ENCODE measurements at places on chromosomes 2 and 18.

- DNase-seq, result no peak
These were observed 111.9 kb upstream of the SYT4 start for GRCh38 chr18:43389163-43389562.

DNA sequence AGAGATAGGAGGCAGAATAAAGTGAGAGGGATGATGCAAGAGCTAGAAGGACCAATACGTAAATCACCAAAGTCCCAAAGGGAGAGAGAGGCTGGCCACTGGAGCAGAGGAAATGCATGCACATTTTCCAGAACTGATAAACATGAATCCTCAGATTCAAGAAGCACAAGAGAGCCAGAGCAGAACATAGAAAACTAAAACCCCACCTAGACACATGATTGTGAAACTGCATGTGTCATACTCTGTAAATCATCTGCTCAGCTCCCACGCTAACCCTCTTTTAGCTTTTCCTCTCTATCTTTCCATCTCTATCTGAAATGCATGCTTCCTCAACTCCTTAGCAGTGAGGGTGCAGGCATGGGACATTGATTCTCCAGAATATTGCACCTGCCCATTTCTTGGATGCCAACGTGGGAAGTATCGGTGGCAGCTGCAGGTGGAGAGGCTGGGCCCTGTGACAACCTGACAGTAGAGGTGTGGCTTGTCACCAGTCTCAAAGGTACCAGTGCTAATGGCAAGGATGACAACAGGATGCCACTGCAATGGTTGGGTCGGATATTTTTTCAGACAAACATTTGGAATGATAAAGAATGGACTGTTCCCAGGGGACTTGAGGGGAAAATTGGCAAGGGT lies 89.3 kb upstream of the OTOS start:
- no peak for DNase-seq

GRCh38 chr2:98476192-98476868 lies 31.7 kb downstream of the INPP4A start:
- DNase-seq, result no peak

DNA sequence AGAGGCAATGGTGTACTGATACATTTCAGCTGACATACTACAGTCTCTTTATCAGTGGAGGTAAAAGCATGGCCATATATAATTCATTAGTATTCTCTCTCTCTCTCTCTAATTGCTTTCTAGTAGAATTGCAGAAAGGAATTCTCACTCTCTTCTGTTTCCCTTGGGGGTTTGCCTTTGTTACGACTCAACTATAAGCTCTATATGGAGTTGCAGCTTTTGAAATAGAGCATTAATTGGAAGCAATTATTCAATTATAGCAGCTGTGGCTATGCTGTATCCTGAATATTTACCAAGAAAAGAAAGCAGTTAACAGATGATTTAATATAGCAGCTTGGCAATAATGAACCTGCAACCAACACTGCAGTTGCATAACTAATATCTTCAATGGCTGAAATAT lies 132.7 kb upstream of the STON1 start:
- DNase-seq, result no peak

DNA sequence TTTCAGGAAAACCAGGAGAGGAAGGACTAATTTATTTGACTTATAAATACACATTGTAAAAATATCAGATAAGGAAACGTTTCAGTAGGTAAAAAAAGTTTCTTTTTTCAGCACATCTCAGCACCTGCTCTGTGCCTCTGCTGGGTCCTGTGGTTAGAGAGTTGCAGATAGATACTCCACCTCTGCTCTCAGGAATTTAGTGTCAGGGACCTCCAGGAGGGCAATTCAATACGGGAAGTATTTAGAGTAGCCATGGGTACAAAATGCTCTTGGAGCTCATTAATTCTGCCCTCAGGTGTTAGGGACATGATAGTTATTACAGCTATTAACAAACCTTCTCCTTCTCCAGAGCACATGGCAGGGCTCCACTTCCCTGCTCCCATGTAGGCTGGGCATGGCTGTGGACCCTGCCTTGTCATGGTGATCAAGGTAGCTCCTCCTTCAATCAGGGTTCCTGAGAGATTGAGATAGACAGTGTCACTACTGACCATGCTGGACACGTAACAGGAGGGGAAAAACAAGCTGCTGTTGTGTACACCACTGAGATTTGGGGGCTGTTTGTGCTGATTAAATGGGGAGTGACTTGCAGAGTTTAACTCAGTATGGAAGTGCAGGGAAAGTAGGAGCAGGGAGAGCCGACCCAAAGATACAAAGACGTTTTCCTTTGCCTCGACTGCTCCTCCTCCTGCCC lies 185.6 kb upstream of the COPS8 start:
- DNase-seq, result no peak

- DNase-seq, result no peak
These were observed 906.0 kb upstream of the NXPH2 start for GRCh38 chr2:139686205-139686604.

DNA sequence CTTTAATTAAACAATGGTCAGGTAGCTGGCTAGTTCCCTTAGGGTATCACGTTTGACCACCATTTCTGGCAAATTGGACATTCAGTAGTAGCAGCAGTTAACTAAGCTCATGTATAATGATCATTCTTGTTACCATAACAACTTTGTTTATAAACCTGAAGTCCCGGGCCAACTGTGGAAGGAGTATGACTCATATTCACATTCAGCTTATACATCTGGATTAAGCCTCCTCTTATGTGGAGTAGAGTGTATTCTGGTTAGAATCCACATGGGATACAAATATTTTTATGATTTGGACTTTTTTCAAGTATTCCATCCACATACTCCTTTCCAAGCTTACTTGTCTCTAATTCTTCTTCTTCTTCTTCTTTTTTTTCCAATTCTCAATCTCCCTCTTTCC lies 70.3 kb upstream of the ZSWIM2 start:
- DNase-seq, result no peak

DNA sequence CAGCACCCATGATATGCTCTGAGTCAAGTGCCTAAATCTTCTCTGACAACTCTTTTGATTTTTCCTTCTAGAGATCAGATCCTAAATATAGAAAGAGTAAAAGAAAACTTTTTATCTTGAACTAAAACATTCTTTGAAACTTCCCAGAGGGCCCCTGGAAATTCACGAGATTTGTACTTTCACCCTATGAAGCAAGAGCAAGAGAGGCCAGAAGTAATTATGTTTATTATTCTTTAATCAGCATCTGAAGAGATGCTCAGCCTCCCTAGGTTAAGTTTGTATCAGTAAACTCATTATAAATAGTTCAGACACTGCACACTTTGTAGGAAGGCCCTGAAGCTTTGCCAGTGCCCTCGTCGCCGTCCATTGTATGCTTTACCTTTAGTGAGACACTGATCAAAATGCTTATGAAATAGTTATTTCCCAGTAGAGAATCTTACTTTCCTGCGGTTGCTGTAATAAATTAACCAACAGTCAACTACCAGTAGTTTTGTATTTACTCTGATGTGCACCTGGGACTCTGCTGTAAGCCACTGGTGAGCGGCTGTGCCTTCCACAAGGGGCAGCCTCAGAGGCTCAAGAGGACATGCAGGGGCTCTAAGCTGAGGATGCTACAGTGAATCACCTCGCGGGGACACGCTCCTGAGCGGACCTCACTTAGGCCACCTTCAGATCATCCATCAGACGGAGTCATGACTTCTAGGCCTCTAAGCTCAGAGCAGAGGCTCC lies 71.9 kb downstream of the BIN1 start:
- no peak for DNase-seq

DNA sequence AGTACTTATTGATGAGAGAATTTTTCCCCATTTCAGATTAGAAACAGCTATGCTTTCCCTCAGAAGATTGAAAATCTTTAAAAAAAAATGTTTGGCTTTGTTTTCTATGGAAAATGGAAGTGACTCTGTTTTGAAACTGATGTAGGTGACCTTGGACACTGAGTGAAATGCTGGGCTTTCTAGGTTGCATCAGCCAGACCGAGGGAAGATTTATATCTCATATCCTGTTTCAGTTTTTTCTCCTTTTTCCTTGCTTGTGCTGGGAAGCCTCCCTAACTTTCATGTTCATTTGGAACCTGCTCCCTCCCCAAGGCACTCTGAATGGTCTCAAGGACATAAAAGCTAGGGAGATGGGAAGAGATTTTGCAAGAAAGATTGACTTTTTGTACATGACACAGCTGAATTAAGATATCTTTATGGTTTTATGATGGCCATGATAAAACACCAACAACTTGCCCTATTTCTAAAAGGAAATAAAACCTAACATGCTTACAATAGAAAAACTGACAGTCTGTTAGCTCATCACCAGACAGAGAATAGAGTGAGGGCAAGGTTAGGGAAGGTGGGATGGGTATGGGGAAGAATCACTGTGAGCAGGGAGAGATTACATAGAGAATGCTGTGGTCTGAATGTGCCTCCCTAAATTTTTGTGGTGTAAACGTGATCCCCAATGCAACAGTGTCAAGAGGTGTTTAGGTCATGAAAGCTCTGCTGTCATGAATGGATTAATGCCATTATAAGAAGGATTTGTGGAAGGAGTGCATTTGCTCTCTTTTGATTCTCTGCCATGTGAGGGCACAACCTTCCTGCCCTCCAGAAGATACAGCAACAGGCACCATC lies 249.7 kb downstream of the TPGS2 start:
- DNase-seq, result no peak

DNA sequence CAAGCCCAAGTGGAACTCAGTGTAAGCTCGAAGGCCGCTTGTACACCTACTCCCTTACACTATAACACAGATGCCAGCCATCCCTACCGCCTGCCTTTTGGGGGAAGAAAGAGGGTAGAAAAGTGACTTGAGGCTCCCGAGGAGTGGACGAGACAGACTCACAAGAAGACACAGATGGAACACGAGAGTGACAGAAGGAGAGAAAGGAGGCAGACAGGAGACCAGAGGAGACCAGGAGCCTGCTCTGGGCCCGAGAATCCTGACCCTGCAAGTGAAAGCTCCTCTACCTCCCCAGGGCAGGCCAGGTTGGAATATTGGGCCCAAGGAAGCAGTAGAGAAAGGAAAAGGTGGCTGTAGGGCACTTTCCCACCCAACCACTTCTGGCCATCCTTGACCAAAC lies 23.4 kb upstream of the TNS1 start:
- no peak for DNase-seq

- DNase-seq, result no peak
These were observed 153.0 kb downstream of the ZFP36L2 start for GRCh38 chr2:43073401-43073825.

GRCh38 chr2:152755029-152755428 lies 36.6 kb downstream of the ARL6IP6 start:
- DNase-seq, result no peak

- DNase-seq, result no peak
These were observed 119.6 kb downstream of the QPCT start for GRCh38 chr2:37464067-37464466.

- DNase-seq, result no peak
These were observed 15.7 kb downstream of the B3GNT7 start for GRCh38 chr2:231411237-231411636.

GRCh38 chr2:169072163-169072925 lies 3.0 kb downstream of the DHRS9 start:
- no peak for DNase-seq

- DNase-seq, result no peak
These were observed 25.5 kb upstream of the PPP1CB start for GRCh38 chr2:28726177-28726576.

DNA sequence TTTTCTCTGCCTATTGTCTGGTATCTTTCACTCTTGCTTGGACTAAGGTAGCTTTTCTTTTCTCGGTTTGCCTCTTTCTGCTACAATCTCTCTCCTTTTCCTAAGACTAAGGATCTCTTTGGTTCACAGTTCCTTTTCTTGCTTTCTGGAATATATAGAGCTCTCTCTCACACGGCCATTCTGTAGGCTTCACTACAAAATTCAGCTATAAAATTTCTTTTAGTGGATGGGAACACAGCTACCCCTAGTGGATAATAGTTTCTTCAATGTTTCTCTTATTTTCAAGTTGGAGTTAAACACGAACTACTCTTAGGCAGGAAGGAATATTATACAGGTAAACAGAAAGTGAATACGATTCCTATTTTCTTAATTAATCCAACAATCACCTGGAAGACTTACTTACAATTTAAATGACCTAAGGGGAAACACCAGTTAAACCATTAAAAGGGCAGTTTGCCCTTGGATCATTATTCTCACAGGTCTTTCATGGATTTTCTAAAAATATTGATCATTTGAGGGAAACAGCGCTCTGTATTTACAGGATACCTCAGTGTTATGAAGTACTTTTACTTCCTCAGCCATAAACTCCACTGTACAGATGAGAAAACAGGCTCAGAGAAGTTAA lies 140.5 kb downstream of the LRP2 start:
- DNase-seq, result no peak

GRCh38 chr2:33160191-33160590 lies 213.4 kb downstream of the LTBP1 start:
- no peak for DNase-seq

DNA sequence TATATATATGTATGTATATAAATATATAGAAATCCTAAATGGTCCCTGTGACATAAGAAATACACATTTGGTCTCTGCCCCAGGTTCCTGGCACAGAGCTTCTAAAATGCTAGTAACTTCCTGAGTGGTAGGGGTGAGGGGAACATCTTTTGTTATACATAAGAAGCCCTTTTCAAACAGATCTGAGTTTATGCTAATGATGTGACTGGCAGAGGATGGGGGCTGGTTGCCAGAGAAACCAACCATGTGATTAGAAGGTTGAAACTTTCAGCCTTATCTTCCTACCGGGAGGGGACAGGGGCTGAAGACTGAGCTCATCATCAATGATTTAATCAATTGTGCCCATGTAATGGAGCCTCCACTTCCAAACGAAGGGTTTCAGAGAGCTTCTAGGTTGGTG lies 16.3 kb downstream of the MFSD2B start:
- no peak for DNase-seq

DNA sequence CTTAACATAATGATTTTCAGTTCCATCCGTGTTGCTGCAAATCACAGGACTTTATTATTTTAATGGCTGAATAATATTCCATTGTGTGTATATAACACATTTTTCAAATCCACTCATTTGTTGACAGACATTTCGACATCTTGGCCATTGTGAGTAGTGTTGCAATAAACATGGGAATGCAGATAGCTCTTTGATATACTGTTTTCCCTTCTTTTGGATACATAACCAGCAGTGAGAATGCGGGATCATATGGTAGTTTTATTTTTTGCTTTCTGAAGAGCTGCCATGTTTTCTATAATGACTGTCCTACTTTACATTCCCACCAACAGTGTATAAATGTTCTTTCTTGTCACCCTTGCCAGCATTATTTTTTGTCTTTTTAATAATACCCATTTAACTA lies 420.3 kb upstream of the CHAC2 start:
- DNase-seq, result no peak

DNA sequence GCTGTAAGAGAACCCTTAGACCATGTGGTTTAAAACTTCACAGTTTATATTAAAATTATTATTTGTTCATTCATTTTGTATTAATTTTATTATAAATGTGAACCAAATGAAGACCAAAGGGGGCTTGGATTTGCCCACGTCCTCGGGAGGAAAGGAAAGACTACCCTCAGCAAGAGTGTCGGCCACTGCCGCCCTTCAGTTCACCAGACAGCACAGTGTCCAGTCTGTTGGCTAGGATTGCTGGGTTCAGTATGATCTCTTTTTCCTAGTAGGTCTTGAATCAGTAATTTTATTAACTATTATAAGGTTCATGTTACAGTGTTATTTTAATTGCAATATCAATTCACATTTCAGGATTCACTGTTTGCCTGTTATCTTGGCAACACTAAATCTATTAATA lies 78.2 kb upstream of the CHRNA1 start:
- no peak for DNase-seq

GRCh38 chr2:176781570-176782217 lies 430.9 kb upstream of the HNRNPA3 start:
- DNase-seq, result no peak
